NCI-H2029 treated with DMSO at 0.1 percent for 48 hours (cell line): ENCODE measurements at places on chromosomes 16 and 17.

DNA sequence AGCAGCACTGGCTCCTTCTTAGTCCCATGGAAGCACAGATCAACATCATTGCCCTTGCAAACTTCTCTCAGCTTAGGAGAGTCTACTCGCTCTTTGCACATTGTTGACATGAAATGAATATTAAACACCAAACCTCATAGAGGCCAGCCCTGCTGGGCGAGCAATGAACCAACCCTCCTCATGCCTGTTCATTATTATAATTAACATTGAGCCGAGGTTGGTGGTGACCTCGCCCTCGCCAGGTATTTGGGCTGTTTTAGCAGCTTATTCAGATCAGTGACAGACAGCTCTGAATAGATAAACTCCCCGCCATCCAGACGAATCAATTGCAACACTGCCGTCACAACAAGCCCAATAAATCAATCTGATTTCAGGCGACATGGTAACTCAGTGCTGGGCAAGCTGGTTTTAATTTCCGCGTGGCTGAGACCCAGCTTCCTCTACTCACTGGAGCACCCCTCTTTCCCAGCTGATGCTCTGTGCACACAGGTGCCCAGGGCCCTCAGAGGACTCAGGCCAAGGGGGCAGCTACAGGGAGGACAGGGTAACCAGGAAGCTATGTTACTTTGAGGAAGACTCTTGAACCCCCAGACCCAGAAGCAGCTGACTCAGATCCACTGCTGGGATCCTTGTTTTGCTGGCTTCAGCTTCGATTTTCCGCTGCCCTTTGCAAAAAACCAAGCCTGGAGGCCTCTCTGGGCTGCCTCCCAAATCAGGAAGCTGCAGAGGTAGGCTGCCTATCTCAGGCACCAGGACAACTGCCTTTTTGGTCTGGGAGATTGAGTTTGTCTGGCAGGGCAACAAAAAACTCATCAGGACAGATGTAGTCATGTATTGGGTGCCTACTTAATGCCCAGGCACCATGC, 10.7 kb upstream of the SEZ6 start:
- no peak for DNase-seq

GRCh38 chr16:75251280-75252048, at the start of gene BCAR1:
TSS of gene BCAR1 (minus strand) at chr16:75251624. CDS start at chr16:75251482, 142 bp downstream.
- DNase-seq, result no peak

GRCh38 chr16:64121473-64121872, 1000.4 kb downstream of the CDH11 start:
- DNase-seq, result no peak

GRCh38 chr17:17191346-17191792, 14.8 kb downstream of the PLD6 start:
- no peak for DNase-seq

GRCh38 chr17:52035336-52035915, 123.1 kb downstream of the CA10 start:
- DNase-seq, result peak; percentile 33

GRCh38 chr17:45410144-45411091, 22.3 kb downstream of the ARHGAP27 start:
- DNase-seq, result no peak

DNA sequence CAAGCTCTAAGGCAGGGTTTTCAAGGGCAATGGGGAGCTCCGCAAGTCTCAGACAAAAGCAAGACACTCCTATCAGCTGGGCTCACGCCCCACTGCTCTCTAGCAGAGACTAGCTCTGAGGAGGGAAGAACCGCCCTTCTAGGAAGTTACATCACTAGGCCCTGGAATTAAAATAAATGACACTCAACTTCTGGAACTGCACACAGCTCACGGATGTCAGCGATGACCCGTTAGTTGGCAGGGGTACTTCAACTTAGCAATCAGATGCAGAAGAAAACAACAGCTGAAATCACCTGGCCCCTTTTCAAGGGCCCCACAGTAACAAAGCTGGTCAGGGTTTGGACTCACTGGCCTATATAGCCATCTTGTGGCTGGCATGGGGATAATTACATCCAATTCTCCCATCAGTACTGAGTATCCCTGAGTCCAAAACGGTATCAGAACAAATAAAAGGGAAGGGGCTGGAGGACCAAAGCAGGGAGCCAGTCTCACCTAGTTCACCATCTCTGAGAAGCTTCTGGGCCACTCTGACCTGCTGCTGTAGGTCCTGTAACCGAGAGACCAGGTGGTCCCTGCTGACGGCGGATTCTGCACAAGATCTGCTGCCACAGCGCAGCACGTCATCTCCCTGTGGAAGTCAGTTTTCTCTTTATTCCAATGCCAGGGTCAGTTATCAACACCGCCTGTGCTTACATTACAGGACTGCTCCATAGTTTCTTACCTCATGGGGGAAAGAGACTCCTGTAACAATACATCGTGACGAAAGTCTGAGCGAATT, 22.2 kb downstream of the SERPINF1 start:
- no peak for DNase-seq

DNA sequence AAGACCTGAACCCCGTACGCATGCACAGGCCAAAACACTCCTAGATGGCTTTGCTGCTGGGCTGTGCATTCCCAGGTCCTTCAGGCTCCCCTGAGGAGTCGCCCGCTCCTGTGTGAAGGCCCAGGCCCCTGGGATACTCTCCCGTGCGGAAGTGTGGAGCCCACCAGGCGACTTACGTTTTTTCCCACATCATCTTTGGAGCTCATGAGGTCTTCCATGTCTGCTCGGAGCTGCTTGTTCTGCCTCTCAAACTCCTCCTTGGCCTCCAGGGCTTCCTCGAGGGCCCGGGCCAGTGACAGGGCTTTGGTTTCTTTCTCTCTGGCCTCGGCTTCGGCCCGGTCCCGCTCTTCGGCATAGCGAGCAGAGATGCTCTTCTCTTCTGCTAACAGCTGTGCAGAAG, 56.4 kb downstream of the NDEL1 start:
- DNase-seq, result no peak

- no peak for DNase-seq
These were observed 45.6 kb downstream of the PRMT7 start for GRCh38 chr16:68356249-68356918.

- DNase-seq, result no peak
These were observed 65.5 kb downstream of the PIGL start for GRCh38 chr17:16282522-16282921.

- no peak for DNase-seq
These were observed 87.9 kb downstream of the ABR start for GRCh38 chr17:1091900-1092299.

DNA sequence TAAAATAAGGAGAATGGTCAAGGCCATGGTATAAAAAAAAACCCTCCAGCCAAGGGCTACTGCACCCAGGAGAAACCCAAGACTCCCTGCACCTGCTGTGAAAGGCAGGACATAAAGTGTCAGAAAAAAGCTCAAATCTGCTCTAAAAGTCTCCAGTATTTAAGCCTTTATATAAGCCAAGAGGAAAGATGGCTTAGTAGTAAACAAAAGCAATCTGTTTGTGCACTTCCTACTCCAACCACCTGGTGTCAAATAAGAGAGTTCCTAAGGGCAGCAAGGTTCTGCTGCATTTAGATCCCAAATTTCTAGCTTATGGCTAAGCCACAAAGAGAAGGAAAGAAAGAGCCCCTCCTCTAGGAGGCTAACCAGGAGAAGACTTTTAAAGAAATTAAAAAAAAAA, 20.6 kb downstream of the ACSM1 start:
- DNase-seq, result no peak

DNA sequence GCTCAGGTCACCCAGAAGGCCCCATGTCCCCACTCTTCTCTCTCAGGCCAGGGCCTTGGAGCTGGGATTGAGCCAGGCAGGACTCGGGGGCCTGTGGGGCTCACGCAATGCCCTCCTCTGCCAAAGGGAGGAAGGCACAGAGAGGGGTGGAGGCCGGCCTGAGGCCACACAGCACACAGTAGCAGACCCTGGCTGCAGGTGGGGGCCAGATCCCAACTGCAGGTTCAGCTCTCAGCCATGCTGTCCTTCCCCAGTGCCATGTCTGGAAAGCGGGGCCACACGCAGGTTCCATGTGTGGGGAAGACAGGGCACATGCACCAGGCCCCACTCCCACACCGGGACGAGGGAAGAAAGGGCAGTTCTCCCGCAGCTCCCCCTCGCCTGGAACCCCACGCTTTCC, 33.3 kb upstream of the ZFPM1 start:
- no peak for DNase-seq

GRCh38 chr16:81220349-81220748, 18.1 kb upstream of the BCO1 start:
- no peak for DNase-seq

GRCh38 chr16:49552313-49552928, 178.8 kb downstream of the C16orf78 start:
- no peak for DNase-seq

DNA sequence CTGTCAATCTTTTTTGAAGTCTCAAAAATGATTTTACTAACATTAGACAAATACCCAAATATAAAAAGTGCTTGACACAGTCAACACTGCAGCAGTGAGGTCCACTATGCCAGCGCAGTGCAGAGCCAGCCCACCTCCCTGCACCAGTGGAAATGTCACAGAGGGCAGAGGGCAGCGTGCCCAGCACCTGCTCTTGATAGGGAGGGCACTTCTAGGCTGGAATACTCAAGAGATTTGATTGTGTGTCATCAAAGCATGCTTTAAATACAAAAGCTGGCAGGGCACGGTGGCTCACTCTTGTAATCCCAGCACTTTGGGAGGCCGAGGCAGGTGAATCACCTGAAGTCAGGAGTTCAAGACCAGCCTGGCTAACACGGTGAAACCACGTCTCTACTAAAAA, 136.0 kb downstream of the ANKRD11 start:
- DNase-seq, result no peak

DNA sequence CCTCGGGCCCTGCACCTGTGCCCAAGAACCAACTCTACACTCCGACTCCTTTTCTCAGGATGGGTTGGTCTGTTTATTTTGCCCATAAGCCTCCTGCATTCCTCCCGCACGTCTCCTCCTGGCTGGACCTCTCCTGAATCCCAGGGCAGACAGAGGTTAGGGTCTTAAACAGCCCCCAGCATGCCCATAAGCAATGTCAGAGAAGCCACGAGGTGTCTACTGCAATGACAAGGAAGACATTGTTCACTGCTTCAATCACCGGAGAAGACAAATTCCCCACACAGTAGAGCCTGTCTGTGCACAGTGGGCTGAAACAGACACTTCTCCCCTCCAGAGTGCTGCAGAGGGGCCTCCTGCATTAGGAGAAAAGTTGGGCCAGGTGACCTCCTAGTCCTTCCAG, 230.6 kb upstream of the RPL38 start:
- no peak for DNase-seq

GRCh38 chr17:50763716-50764475, 3.4 kb downstream of the ANKRD40CL start:
- DNase-seq, result no peak

- peak; percentile 47 for DNase-seq
These were observed 5.1 kb downstream of the CYB5D1 start for GRCh38 chr17:7862692-7863437.

- DNase-seq, result no peak
These were observed 65.8 kb upstream of the SMIM36 start for GRCh38 chr17:55576996-55577586.

- no peak for DNase-seq
These were observed 13.7 kb downstream of the ZBTB4 start for GRCh38 chr17:7465597-7466275.

- DNase-seq, result no peak
These were observed 17.1 kb downstream of the DEF8 start for GRCh38 chr16:89965447-89966225.

DNA sequence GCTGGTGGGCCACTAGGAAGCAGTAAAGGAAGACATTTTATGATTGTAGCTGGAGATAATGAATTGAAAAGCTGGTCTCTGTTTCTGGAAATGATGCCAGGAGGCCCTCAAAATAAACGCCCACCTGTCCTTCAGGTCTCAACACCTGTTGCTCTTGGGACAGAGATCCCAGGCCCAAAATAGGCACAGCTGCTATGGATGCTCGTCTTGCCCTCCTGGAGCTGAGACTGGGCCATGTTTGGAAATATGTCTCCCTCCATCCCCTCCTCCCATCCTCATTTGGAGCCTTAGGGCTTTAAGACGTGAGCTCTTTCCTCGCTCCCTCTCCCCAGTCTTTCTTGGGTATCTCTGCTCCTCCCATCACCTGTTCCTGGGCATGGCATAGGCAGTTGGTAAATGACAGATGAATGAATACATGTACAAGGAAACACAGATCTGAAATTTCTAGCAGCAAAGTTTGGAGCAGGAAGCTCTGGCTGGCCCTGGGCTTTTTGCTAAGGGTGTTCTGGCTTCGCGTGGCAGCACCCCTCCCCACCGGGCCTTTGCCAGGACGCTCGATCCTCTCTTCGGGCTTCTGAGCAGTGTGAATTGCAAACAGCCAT, 33.3 kb downstream of the MYH3 start:
- DNase-seq, result no peak

- no peak for DNase-seq
These were observed 57.8 kb upstream of the MMP2 start for GRCh38 chr16:55421226-55421625.

GRCh38 chr17:29031488-29031887, 11.5 kb upstream of the PIPOX start:
- no peak for DNase-seq

DNA sequence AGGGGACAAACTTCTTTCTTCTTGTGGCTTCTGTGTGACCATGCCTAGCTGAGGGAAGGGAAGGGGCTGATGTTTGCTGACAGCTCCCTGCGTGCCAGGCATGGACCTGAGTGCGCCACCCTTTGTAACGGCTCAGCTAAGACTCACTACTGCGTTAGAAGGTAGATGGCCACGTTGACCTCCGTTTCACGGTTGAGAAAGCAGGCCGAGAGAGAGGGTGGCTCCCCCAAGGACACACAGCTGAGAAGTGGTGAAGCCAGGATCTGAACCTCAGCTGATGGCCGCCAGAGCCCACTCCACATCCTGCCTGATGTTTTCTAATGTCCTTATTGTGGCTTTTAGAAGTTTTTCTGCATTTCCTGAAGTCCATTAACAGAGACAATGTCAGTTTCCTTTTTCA, 45.1 kb downstream of the RGS9 start:
- no peak for DNase-seq

- DNase-seq, result no peak
These were observed 72.2 kb upstream of the CREBBP start for GRCh38 chr16:3952737-3953131.

- DNase-seq, result no peak
These were observed 39.7 kb downstream of the VPS35L start for GRCh38 chr16:19595043-19595767.

- DNase-seq, result no peak
These were observed 67.6 kb upstream of the SREBF1 start for GRCh38 chr17:17904166-17905035.

- no peak for DNase-seq
These were observed 239.9 kb downstream of the PHKB start for GRCh38 chr16:47700857-47701587.
